Bronchial epithelial cell (primary cell): ENCODE measurements at places on chromosomes 3 and 15.
A peak's percentile ranks its signal among the peaks of the same experiment; 100 is the strongest.

GRCh38 chr15:85504749-85505676 is 124.6 kb downstream of the AKAP13 start:
- DNase-seq: peak; percentile 61

DNA sequence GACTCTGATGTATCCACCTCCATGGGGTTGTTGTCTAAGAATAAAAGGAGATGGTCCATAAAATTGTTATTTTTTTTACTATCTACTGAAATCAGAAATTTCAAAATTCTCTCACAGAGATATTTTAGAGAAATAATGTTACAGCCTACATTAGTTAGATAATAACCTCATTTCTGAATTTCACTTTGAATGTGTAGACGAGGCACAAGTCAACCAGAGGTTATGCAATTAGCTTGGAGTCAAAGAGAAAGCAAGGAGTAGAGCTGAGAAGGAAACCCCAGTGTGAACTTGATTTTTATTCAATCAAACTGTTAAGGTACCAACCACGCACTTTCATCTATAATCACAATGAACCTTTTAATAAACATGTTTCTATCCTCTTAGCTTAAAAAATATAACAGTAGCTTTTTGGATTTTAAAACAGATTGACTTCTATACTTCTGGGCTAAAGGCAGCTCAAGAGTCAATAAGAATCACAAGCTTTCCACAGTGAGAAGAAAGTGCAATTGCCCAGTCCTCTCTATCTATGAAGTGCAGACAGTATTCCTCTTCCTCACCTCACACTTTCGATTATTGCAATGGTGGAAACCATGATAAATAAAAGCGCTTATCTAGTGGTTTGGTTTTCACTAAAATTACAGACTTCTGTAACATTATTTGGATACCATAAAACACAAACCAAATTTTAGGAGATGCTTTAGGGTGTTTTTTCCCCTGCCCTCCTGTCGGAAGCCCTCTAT is 403.2 kb downstream of the ZBTB20 start:
- no peak for DNase-seq

GRCh38 chr15:73732930-73733329 is 20.2 kb downstream of the INSYN1 start:
- peak; percentile 28 for DNase-seq

DNA sequence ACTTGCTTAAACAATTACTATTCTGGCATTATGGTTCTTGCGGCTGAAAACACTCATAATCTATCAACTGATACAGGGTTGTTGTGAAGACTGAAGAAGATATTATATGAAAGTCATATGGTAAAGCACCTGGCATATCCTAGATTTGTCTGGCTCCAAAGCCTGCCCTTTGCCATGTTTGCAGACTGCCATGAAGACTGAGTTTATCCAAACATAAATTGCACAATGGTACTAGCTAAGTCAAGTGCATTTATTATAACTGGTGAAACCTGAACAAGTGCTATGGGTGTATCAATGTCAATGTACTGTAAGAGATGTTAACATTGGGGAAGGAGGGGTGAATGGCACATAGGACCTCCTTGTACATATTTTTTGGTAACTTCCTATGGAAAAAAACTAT is 87.4 kb upstream of the MEX3B start:
- DNase-seq: peak; percentile 36

- DNase-seq: no peak
These were observed 4.6 kb downstream of the GRM2 start for GRCh38 chr3:51711352-51712037.
